ENCODE measurements at places on chromosomes 1 and 21.

DNA sequence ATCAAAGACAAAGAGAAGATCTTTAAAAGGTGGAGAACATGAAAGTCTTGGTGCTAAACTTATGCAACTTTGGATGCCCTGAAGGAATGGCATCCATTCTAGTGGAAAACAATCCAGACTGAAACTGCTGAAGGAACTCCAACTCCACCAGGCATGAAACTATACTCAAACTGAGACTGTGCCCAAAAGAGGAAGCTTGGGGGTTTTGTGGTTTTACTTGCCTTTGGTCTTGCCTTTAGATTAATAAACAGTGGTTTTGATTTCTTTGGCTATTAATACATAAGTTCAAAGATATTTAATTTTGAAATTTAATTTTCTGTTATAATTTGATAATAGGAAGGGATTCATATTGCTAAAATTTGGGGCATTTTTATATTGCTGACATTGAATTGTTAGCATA, 17.4 kb upstream of the SLC30A10 start:
- DNase-seq: peak; percentile 14

DNA sequence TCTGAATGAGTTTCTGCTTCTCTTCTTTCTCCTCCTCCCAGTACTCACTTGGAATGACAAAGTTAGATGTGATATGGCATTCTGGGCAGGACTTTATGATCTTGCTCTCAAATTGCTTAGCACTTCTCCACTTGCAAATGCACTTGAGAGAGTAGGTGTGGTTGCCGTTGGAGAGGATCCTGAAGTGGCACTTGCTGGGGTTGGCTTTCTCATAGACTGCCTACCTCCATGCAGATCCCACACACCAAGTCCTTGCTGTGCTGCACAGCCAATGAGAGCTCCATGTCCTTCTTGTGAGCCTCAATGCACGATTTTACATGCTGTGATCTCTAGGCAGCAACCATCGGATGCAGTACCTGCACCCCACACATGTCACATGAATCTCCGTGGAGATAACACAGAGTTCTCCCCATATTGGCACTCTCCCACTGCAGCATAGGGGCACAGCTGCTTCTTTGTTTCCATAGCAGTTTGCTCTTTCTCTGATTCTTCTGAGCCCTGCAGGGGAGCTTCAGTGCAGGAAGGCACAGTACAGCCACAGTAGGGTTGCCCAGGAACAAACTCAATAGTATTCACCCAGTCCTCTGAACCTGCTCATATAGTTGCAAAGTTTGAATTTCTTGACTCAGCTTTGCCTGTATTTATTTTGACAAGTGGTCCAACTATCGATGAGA, 45.2 kb downstream of the ZNF691 start:
- DNase-seq: no peak

GRCh38 chr1:197917805-197918651, 856 bp downstream of the LHX9 start:
- no peak for DNase-seq

- no peak for DNase-seq
Measured at GRCh38 chr1:242243472-242243871, 244.6 kb upstream of the MAP1LC3C start.

- DNase-seq: no peak
Measured at GRCh38 chr1:14345946-14346550, 252.4 kb upstream of the KAZN start.
